Activated naive CD4-positive, alpha-beta T cell treated with anti-CD3 and anti-CD28 coated beads, Interleukin-2, amount 50 U/mL, for 16 hours (primary cell): ENCODE measurements at places on chromosomes 13 and 19.

GRCh38 chr19:39498798-39499642 lies at the start of gene DLL3:
DLL3 (plus strand) TSS chr19:39498947; CDS start chr19:39498975, 28 bp downstream.
- peak; percentile 29 for DNase-seq

DNA sequence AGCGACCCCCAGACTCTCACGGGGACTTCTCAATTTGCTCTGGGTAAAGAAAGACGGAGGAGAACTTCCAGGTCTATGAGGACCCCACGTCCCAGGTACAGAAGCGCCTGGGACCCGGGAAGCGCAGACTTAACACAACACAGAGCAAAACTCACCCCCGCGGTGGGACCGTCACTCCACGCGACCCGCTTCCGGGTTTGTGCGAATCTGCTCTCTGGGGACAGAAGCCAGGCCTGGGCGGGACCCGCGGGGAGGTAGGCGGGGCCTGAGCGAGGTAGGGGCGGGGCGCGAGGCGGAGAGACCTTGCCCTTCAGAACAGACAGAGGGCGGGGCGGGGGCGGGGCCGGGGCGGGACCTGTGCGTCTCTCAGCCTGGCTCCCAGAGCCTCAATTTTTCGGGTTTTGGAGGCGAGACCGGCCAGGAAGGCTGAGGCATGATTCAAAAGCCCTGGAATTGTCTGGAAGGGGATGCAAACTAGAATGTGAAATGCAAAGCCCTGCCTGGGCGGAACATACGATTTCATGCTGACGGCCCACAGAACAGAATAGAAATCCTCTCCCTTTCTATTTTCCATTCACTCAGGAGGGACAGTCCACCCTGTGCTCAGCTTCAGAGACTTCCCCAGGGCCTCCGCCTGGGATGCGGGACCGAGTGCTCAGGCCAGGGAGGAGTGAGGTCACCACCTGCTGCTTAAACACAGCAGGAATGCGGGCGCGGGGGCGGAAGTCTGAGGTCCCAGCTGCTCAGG lies 19.3 kb upstream of the ZNF888 start:
- DNase-seq, result peak; percentile 89

GRCh38 chr13:28601581-28601980 lies 57.3 kb upstream of the POMP start:
- no peak for DNase-seq

- DNase-seq, result no peak
Observed at GRCh38 chr13:106882246-106882645, 314.3 kb upstream of the ARGLU1 start.

DNA sequence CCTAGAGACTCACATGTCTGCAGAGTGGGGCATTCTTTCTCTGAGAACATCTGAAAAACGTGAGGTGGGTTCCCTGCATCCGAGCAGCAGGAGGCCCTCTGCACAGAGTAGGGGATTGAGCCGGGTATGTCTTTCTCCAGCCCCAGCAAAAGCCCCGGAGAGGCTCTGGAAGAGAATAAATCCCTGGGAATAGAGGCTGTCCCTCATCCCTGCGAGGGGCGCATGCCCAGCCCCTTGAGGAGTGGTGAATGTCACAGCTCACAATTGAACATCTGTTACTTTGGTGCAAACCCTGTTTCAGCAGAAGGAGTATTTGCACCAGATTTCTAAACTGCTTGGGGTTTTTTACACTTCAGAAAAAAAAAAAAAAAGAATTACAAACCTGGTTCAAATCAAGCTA lies 164.6 kb downstream of the FGF14 start:
- DNase-seq, result no peak
